ENCODE measurements at places on chromosomes 5 and 9.

GRCh38 chr5:139273322-139273571, 20.3 kb upstream of the MATR3 start:
- DNase-seq = no peak

GRCh38 chr5:96565582-96566265, 96.5 kb upstream of the CAST start:
- no peak for DNase-seq

GRCh38 chr9:116674210-116674980, 12.7 kb upstream of the TRIM32 start:
- DNase-seq = no peak

DNA sequence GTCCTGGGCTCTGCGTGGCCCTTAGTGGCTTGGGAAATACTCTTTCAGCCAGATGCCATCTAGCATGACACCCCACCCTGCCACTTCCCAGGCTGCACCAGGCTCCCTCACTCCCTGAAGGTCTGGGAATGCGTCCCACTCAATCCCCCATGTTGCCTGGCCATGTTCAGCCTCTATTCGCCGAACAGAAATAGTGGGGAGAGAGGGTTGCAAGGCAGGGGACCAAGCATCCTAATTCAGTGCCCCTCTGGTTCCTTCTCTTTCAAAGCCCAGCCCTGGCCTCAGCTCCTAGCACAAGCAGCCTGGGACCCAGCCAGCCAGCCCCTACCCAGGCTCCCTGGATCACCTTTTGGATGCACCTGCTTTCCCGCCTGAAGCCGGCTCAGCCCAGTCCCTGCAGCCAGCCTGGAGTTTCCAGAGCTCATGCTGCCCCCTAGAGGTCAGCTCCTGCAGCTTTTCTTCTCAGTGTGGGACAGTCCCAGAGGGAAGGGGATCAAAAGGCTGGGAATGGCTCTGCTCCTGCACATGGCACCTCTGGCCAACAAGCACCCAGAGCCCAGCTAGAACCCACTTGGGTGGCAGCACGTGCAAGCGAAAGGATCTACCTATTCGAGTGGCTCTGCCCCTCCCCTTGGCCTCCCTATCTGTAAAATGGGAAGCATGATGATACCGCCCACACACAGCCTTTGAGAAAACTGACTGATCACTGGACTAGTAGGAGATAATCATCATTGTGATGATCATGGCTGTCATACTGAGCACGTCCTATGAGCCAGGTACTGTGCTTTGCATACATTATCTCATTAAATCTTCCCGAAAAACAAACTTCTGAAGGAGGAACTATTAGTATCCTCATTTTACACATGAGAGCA, 48.7 kb upstream of the C5orf58 start:
- no peak for DNase-seq

- no peak for DNase-seq
Measured at GRCh38 chr9:130921300-130921988, 17.6 kb downstream of the FIBCD1 start.

DNA sequence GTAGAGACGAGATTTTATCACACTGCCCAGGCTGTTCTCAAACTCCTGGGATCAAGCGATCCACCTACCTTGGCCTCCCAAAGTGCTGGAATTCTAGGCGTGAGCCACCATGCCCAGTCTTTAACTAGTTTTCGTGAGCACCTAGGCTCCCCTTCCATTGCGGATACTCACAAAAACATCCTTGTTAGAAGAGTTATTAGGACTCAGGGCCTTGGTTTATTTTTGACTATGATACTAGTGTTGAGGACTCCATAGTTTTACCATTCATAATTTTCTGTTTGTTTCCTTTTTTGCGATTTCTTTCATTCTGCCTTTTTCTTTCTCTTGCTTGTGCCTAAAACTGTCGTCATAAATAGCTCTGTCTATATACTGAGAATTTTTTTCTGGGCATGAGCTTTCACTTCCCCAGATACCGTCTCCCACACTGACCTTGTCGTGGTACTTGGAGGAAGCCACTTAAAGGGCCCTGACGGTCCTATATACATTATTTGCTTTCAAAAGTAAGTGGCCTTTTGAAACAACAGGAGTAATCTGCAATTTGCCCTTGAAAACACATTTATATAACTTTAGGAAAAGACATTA, 5.2 kb downstream of the F2R start:
- no peak for DNase-seq

DNA sequence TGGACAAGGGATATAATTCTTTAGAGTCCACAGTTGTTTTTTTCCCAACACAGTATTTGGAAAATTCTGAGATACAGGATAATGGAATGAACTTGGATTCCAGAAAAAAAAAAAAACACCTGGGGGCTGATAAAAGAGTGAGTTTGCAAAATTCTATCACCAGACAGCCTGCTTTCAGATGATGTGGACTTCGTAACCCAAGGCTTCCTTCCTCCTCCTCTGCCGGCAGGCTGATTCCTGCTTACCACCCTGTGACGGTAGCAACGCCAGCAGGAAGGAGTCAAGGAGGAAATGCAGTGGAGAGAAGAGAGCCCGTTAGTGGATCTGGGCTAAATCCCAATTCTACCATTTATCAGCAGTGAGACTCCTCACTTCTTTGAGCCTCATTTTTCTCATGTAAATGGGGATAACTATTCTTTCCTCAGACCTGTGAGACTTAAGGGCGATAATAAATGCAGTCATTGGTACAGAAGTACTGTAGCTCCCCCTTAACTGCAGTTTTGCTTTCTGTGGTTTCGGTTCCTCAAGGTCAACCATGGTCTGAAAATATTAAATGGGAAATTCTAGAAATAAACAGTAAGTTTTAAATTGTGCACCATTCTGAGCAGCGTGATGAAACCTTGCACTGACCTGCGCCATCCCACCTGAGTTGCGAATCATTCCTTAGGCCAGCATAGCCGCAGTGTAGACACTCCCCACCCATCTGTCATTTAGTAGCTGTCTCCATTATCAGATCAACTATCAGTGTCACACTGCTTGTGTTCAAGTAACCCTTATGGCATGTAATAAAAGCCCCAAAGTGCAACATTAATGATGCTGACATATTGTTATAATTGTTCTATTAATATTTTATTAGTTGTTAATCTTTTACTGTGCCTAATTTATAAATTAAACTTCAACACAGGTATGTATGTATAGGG, 71.4 kb downstream of the DCP2 start:
- no peak for DNase-seq

GRCh38 chr9:21686738-21687137, 115.7 kb upstream of the MTAP start:
- no peak for DNase-seq

GRCh38 chr5:7754997-7755596, 95.8 kb downstream of the CFAP90 start:
- peak; percentile 25 for DNase-seq

DNA sequence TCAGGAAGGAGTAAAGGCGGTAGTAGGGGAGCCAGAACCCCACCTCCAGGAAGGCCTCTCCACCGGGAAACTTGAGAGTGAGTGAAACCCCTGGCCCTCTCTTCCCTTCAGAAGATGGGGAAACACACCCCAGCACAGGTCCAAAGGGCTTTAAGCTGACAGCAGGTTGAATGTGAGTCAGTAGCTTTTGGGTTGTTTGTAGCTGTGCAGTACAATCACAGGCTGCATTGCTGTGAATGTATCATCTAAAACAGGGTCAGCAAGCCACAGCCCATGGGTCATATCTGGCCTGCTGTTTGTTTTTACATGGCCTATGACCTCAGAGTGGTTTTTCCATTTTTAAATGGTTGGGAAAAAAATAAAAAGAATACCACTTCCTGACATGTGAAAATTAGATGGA, 10.0 kb downstream of the OTULINL start:
- DNase-seq = no peak

DNA sequence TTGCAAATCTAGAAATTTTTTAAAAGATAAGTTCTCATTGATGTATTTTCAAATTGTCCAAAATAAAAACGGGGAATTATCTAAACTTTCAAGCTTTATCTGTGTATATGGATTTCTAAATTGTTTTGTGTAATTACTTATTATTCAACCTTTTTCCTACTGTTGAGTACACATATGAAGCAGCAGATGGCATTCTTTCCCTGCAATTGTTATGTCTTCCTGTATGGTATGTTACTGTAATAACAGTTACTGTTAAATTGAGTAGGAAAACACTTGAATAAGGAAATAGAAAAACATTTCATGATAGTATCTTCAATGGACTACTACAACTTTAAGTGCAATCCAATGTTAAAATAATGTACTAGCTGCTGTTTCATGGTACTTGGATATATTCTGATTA, 124.8 kb downstream of the RANBP17 start:
- no peak for DNase-seq

DNA sequence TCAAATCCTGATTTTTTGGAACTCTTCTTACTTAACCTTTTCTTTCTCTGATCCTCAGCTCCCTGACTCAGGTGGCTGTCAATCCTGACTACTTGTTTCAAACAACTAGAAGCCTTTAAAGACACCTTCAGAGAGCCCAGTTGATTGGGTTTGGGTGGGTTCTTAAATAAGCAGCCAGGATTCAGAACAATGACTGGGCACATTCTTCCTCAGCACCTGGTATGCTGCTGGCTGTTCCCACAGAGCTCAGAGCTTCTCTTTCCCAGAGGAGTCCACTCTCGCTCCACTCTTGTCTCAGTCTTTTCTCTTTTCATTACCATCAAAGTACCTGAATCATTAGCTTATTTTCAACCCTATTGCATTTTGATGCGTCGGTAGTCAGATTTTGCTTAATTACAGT, 22.5 kb downstream of the PCSK5 start:
- DNase-seq = no peak

- DNase-seq = no peak
Measured at GRCh38 chr5:158014372-158014771, 155.4 kb upstream of the CLINT1 start.

GRCh38 chr5:155106221-155106620, 92.7 kb downstream of the KIF4B start:
- no peak for DNase-seq

- no peak for DNase-seq
Measured at GRCh38 chr5:32290922-32291321, 21.8 kb downstream of the MTMR12 start.

- no peak for DNase-seq
Measured at GRCh38 chr5:128487041-128487440, 51.0 kb downstream of the FBN2 start.

- no peak for DNase-seq
Measured at GRCh38 chr5:160646033-160646432, 206.0 kb downstream of the ATP10B start.

GRCh38 chr9:38334234-38334633, 58.3 kb upstream of the ALDH1B1 start:
- no peak for DNase-seq
